ENCODE measurements at places on chromosomes 3 and 15.
A peak's percentile ranks its signal among the peaks of the same experiment; 100 is the strongest.

GRCh38 chr15:31867536-31868442 is 162.5 kb upstream of the CHRNA7 start:
- peak; percentile 28 for DNase-seq

GRCh38 chr15:66494262-66494661 is 3.3 kb downstream of the SNAPC5 start:
- DNase-seq: no peak

- no peak for DNase-seq
Observed at GRCh38 chr15:35751413-35752133, 205.6 kb upstream of the DPH6 start.

DNA sequence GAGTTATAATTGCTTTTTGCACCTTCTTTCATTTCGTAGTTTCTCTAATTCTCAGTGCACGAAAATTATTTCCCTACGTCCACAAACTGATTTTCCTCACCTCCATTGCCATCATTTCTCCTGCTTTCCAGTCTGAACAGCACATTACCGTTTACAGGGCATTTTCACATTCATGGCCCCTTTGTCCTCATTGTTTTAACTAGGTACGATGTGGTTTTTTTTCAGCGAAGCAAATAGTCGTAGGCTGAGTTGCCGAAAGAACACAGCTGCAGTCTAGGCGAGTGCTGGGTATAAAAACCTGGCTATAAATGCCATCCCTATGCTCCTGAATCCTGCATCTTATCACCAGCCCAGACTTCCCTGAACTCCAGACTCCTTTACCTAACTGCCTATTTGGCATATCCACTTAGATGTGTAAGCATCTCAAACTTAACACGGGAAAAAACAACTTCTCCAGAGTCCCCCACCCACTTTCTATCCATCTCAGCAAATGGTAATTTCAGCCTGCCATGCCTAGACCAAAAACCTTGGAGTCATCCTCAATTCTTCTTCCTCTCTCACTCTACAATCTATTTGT is 691 bp upstream of the FSIP1 start:
- DNase-seq: no peak

DNA sequence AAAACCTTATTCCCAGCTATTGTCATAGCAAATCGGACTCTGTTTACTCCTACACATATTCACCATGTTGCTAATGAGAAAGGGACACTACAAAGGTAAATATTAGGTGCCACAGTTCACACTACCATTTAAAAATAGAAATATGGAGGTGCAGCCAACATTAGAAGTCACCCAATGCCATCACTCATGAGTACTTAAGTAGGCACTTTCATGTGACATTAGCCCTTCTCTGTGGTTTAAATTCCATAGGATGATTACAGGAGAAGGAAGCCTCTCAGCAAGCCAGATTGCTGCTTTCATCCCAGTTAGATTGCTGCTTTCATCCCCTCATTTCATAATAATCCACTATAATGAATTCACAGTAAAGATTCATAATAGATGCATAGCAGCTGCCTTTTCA is 376.8 kb upstream of the ALCAM start:
- no peak for DNase-seq

DNA sequence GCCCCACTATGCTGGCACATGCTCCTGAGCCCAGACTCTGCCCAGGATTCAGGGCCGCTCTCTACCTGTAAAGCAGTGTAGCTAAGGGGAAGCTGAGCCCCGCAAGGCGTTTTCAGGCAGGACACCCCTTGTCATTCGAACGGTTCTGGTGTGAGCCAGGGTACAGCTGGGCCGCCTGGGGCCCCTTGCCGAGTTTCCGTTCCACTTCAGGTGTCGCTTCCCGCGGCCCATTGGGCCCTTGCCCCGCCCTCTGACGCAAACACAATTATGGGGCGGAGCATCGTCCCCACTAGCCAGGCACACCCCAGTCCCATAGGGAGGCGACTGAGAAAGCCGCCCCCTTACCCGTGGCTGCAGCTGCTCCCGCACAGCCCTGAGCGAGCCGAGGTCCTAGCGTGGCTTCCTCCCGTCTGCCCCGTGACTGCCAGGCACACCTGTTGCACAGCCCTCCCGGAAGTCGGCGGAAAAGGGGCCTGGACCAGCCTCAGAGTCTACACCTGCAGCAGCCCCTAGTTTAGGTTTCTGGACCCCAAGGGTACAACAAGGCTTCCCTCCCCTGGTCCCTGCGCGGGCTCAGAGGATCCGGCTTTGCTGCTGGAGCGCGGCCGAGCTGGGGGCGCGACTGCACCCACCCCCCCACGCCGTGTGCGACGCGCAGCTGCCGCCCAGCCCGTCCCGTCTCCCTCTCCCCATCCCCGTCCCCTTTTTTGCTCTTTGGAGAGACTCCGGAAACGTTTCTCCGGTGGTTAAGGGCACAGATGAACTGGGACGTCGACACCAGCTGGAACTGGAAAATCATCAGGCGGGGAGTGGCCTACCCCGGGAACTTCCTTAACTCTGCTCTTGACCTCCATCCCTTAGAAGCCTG is at the start of gene PLSCR2:
PLSCR2 (minus strand) TSS at position 412 of the 868 bp plus-strand sequence. CDS start 9,657 bp downstream, outside the sequence.
- peak; percentile 37 for DNase-seq

DNA sequence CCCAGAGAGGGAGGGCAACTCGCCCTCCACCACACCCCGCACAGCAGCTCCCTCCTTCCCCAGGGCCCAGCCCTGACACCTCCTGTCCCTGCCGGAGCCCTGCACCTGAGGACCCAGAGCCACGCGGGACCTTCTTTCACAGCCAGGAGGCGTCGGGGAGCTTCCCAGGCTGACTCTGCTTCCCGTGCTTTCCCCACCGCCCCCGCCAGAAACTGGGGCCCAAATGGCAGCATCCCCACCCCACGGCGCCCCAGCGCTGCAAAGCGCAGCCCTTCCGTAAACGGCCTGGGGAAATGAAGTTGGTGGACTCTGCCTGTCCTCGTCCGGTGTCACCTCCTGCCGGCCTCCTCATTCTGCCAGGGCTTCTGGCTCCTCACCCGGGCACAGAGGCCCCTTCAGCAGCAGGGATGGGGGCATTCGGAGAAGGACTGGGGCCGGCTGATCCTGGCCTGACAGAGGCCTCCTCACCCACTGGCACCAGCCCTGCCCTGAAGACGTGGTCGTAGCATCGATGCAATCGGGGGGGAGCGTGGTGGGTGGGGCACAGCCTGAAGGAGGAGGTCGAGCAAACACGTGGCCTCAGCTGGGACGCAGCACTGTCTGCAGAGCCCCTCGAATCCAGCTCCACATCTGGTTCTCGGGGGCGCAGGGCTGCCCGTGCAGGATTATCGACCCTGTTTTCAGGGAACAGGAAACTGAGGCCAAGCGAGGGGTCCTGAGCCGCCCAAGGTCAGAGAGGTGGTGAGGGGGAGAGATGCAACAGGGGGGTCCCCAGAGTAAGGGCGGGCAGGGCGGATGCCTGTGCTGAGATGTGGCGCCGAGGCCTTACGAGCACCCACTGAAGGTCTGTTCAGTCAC is 235.4 kb downstream of the XXYLT1 start:
- no peak for DNase-seq

- DNase-seq: no peak
Observed at GRCh38 chr3:187132666-187133065, 6.6 kb downstream of the RPL39L start.

- DNase-seq: no peak
Observed at GRCh38 chr3:157204431-157204830, 44.5 kb upstream of the CCNL1 start.

GRCh38 chr3:12796171-12797123 is at the start of gene CAND2:
CAND2 (plus strand) TSS chr3:12796680; CDS start chr3:12796721, 41 bp downstream.
- peak; percentile 11 for DNase-seq

GRCh38 chr3:47617086-47618010 is 38.7 kb upstream of the CSPG5 start:
- DNase-seq: no peak

DNA sequence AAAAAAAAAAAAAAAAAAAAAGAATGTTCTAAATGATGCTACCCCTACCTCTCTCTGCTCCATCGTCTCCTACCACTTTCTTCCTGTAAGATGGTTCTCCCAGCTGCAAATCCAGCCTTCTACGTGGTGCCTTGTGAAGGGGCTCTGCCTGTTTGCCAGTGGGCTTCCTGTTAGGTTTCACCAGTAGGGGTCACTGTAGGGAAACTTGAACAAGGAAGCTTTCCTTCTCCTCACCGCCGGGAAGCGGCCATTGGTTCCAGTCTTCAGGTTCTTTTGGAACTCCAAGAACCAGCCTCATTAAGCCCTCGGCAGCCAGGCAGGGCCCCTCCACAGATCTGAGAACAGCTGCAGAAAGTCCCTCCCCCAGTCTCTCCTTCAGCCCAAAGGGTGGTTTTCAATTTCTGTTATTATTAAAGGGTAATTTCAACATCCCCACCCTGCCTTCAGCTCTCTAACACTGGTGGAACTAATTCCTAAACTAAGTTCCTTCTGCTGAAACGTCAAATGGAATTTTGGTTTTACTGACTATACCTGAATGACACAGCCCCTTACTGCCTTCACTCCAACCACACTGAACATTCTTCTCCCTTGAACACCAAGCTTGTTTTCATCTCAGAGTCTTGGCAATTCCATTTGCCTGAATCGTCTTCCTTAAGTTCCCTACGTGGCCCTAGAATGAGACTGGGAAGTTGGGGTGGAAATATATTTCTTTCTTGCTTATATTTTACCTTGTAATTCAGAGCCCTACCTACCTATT is 13.5 kb downstream of the MCCC1 start:
- DNase-seq: no peak

- DNase-seq: no peak
Observed at GRCh38 chr3:18672561-18672960, 247.4 kb upstream of the SATB1 start.

DNA sequence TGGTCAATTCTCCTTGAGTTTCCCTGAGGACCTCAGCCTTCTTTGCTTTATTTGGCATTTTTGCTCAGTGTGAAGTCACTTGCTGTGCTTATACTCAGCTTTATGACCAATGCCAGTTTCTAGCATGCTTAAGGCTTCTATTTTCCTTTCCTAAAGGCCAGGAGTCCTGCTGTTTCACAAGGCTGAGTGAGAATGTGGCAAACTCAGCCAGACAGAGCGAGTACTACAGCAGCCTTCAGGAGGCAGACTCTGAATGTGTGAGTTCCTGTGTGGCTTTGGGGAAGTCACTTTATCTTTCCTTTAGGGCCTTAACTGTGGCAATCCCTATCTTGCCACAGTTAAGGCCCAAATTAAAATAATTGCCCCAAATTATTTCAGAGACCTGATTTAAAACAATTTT is 213.2 kb upstream of the MRPL3 start:
- DNase-seq: no peak

DNA sequence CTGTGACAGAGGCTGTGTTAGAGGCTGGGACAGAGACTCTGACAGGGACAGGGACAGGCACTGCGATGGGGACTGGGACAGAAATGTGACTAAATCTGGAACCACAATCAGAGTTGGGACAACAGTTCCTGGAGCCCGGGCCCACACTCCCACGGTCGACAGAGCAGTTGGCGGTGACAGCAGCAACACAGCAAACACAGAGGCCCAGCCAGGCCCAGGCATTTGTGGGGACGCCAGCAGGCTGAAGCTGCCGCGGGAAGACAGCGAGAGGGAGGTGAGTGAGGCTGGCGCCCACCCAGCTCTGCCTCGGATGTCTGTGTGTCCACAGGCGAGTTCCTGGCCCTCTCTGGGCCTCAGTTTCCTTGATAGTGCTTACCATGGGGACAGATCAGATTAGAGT is 9.3 kb upstream of the HCN4 start:
- no peak for DNase-seq

GRCh38 chr15:81813215-81813614 is 232.6 kb downstream of the MEX3B start:
- no peak for DNase-seq

DNA sequence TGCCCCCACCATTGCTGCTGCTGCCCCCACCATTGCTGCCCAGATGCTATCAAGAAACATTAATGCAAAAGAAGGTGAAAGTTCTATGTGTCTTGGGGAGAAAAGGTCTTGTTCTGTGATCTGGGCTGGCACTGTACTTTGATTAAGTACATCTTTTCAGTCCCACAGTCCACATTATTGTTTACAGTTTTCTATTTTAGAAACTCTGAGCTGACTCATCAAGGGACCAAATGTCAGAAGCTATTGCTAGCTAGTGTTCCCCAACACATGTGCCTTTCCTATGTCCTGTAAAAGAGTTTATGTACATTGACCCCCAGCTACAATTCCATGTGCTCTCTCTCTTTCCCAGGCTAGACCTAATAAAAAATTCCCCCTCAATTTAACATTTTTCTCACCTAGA is 264.7 kb upstream of the NECTIN3 start:
- no peak for DNase-seq

GRCh38 chr3:46282041-46282440 is 39.8 kb downstream of the CCR3 start:
- DNase-seq: no peak

DNA sequence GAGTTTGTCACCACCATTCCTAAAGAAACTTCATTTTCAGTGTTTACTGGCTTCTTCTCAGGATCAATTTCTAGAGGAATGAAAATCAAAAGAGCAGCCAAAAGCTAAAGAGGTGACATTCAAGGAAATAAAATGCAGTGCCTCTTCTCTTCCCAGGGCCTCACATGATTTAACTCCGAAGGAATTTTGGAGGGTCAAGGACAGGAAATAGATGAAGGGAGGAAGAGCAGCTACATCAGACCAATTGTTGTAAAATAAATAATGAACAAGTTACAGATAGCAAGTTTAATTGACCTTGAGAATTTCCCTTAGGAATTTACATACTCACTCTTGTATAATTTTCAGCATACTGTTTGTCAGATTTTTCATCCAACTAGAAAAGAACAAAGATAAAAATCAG is 78.1 kb downstream of the LRRFIP2 start:
- DNase-seq: no peak

DNA sequence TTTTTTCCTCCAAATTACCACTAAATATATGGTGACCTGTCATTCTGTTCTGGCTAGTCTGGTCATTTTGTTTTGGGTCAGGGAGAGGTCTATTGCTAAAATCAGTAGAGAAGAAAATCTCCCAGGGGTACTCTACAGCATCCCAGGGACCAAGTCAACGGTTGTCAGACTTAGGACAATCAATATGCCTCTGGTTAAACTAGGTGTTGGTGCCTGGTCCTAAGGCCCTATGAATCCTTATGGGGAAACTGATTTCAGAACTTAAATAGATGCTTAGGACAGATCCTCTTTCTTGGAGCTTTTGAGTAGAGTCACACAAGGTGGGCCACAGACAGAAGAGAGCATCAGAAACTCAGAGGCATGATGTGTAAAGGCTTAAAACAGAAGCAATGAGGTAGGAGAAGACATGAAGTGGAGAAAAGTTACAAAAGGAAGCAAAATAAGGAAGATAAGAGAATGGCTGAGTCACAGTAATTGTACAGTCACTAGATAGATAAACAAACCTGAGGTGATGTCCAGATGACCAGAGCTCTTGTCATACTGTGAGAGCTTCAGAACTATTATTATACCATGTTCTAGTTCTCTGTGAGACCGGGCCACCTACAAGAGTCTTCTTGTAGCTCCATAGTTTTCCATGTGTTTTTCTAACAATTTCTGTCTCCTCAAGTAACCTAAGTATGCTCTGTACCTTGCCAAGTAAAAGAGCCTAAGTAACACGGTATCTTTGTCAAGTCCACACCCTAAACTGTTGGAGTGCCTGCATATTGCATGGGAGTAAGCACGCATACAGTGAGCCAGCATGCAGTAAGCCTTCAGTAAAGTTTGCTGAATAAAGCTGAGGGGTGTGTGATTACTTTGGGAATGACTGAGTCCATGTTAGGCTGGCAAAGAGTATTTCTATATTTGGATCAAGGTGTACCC is 44.6 kb upstream of the LEKR1 start:
- no peak for DNase-seq

- no peak for DNase-seq
Observed at GRCh38 chr15:43845421-43845820, 18.6 kb downstream of the WDR76 start.

GRCh38 chr3:11826628-11827265 is 19.9 kb downstream of the TAMM41 start:
- DNase-seq: no peak

Data from activated T-helper 1 cell treated with anti-CD3 and anti-CD28 coated beads, Interleukin-2, amount 50 U/mL, for 16 hours (primary cell).